ENCODE measurements at places on chromosomes 11 and 22.

DNA sequence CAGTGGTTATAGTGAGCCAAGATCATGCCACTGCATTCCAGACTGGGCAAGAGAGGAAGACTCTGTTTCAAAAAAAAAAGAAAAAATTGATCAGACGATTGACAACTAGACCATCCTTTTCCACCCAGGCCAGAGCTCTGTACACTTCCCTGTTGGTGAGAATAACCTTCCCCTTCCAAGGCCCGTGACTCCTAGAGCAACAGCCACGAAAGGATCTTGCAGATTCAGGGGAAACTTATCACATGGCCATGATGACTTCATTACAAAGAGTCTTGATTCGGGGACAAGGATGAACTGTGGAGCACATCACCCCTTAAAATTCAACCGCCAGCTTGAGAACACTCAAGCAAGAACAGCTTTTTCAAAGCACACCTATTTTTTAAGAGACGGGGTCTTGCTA lies 10.3 kb downstream of the CD5 start:
- DNase-seq = no peak

- no peak for DNase-seq
Observed at GRCh38 chr11:70460964-70461363, 62.6 kb downstream of the CTTN start.

- DNase-seq = peak; percentile 55
Observed at GRCh38 chr22:38272373-38273134, at the start of gene TMEM184B. Gene TMEM184B (minus strand): TSS chr22:38273010. CDS start chr22:38247961, 25,049 bp downstream.

DNA sequence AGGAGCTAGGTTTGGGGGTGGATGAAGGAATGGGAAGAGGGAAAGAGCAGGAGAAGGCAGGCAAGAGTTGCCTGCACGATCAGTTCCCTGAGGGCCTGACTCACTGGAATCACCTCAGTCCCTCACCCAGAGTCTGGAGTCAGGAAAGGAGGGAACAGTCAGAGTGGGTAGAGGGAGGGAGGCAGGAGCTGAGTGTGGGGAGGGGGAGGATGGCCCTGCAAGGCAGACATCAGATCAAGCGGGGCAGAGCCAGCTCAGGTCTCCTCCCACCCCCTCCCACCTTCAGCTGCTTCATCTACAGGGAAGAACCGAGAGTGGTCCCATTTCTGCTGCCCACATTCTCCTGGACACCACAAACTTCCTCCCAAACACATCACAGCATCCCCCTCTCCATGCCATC lies 58.9 kb downstream of the PDE2A start:
- no peak for DNase-seq

DNA sequence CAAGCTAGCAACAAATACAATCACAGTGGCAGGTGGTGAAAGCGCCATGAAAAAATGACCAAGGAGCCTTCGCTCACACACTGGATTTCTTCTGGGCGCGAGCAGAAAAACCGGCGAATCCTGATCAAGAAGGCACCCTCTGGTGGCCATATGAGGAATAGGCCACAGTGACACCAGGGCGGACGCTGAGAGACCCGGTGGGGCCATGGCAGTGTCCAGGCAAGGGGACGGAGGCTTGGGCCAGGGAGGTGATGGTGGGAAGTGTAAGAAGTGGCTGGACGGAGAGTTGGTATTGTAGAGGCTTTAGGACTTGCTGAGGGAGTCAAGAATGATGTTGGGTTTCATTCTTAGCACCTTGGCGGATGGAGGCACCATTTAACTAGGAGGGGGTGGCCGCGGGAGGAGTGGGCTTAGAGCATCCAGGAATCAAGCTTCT lies 16.9 kb upstream of the RAC2 start:
- peak; percentile 38 for DNase-seq

- no peak for DNase-seq
Observed at GRCh38 chr22:29623553-29624169, 20.2 kb downstream of the NF2 start.

DNA sequence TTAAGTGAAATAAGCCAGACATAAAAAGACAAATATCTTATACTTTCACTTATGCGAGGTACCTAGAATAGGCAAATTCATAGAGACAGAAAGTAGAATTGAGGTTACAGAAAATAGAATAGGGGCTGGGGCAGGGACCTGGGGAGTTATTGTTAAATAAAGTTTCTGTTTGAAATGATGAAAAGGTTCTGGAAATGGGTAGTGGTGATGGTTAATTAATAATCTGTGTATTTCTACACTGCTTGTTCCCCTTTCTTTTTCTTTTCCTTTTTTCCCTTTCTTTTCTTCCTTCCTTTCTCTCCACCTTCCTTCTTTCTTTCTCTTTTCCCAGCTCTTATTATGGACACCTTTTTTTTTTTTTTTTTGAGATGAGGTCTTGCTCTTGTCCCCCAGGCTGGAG lies 2.8 kb downstream of the NAALADL1 start:
- no peak for DNase-seq

DNA sequence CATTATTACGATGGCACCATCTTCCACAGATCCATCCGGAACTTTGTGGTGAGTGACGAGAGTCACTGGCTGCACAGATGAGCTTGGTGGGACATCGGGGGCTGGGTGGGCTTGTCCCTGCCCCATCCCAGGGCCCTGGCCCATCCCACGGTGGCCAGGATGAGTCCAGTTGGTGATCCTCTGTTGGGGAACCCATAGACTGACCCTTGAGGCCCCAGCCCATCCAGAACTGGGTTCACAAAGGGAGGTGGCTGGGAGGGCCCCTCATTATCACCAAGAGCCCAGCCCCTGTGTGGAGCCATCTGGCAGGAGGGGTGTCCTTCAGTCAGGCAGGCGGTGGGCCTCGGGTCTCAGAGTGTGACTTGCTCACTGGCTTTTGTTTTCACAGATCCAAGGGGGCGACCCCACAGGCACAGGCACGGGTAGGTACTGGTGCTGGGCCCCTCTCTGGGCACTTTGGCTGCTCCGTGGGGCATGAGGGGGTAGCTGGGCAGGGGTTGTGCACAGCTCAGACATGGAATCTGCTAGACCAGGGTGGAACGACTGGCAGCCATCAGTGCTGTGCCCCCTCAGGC lies 22.0 kb downstream of the PPIL2 start:
- no peak for DNase-seq

GRCh38 chr11:74341921-74342320 lies 30.5 kb upstream of the P4HA3 start:
- DNase-seq = no peak

DNA sequence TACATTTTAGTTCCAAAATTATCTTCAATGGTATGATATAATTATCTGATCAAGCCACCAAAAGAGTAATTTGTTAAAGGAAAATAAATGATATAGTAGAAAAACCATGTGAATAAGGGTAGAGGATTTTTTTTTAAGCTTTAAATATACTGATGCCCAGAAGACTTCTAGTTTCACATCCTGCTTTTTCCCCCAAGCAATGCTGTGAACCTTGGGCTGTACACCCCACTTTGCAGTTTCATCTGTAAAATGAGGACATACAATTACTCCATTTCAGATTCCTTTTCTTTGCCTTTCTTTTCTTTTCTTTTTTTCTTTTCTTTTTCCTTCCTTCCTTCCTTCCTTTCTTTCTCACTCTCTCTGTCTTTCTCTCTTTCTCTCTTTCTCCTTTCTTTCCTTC lies 1125.4 kb downstream of the DLG2 start:
- no peak for DNase-seq

DNA sequence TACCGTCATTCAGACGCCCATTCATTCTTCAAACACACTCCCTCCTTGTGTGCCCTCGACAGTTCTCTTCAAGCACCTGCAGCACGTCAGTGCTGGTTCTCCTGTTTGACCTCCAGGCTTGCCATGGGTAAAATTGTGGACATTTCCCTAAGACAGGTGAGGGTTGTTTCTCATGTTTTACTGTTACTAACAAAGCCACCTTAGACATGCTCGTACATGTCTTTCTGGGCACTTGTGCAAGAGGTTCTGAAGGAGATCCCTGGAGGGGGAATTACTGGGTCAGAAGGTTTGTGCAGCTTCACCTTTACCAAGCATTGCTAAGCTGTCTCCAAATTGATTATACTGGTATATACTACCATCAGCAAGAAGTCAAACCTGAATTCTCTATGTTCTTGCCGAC lies 189.7 kb upstream of the TMEM45B start:
- no peak for DNase-seq

DNA sequence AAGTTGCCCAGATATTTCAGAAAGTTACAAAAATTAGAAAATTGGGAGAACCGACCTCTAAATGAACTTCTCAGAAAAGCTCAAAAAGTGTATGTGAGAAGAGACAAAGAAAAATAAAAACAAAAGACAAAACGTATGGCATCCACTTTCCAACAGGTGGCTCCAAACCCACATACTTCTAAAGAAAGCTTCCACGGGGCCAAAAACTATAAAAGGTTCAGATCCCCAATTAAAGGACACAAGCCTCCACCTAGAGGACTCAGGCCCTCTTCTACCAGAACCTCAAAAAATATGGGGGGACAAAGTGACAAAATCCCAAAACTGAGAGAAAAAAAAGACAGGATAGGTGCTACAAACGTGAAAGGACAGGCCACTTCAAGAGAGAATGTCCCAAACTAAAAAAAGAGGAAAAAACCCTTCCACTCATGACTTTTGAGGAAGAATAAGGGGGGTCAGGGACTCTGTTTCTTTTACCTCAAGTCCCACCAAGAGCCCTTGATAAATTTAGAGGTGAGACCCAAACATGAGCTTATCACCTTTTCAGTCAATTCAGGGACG lies 8.8 kb downstream of the SCGB2A1 start:
- DNase-seq = peak; percentile 2

DNA sequence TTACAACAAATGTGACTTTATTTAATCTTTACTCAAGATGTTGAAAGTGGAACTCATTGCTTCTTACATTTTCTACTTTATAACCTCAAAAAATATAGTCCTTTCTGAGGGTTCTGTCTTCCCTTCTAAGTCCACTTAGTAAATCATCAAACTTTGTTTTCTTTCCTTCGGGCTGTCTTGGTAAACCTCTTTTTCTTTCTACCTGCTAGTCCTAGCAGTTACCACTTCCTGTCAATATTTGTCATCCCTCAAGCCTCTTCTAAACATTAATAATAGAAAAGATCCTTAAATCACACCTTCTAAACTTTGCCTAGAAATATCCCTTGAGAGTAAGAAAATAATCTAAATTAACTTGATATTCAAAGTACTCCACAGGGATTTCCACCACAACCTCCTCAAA lies 580.4 kb downstream of the CNTN5 start:
- DNase-seq = no peak

GRCh38 chr11:9172389-9172788 lies 81.0 kb upstream of the SCUBE2 start:
- DNase-seq = peak; percentile 21

DNA sequence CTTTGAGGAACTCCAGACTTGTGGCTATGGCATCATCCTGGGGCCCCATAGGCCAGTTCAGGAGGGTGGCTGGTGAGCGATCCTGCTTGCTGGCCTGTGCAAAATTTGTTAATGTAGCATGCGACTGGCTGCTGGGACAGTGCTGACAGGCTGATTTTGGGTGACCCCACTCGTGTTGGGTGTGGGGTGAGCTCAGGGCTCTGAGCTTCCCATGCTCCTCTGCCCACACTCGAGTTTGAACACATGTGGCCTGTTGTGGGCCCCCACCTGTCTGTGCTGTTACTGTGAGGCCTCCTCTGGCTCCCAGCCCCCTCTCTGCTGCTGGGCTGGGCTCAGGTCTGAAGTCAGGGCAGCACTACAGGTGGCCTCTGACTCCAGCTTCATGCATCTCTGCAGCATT lies 64.4 kb upstream of the MYEOV start:
- no peak for DNase-seq

DNA sequence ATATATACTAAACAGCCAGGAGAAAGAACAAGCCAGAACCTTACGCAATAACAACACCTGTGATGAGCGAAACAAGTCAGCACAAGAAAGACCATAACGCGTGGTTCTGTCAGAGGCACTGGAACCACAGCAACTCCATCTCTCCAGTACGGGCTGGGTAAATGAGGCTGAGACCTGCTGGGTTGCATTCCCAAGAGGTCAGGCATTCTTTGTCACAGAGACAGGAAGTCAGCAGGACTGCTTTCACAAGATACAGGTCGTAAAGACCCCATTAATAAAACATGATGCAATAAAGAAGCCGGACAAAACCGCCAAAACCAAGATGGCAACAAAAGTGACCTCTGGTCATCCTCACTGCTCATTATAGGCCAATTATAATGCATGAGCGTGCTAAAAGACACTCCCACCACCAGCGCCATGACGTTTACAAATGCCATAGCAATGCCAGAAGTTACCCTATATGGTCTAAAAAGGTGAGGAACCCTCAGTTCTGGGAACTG lies 21.7 kb downstream of the TPST2 start:
- peak; percentile 52 for DNase-seq

DNA sequence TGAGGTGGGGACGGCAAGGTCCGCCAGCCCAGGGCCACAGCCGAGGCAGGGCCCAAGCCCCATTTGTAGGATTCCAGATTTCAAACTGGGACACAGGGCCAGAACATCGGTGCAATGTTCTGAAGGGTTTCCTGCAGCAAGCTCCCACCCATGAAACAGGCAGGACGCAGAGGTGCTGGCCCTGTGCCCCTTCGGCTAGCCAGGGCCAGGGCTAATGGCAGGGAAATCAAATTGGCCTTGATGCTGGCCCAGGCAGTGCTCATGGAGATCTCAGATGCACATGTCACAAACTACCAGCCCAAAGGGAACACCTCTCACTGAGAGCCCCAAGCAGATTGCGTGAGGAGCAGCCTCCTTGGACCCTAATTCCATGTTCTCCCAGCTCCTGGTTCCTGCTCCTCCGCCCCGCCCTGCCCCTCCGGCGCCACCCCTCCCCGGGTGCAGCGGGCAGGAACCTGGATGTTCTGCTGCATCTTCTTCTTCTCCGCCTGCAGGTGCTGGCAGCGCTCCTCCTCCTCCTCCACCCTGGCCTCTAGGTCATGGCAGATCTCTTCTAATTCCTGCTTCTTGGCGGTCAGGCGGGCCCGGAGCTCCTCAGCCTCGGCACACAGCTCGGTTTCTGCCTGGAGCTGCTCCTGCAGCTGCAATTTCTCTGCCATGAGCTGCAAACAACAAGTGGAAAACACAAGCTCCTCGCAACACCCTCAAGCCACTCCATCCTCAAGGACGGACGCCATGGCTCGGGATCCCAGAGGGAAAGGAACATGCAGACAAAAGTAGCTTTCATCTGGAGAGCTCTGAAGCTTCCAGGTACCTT lies 47.7 kb downstream of the APOL1 start:
- no peak for DNase-seq

- DNase-seq = no peak
Observed at GRCh38 chr11:110526323-110526722, 96.6 kb downstream of the FDX1 start.

DNA sequence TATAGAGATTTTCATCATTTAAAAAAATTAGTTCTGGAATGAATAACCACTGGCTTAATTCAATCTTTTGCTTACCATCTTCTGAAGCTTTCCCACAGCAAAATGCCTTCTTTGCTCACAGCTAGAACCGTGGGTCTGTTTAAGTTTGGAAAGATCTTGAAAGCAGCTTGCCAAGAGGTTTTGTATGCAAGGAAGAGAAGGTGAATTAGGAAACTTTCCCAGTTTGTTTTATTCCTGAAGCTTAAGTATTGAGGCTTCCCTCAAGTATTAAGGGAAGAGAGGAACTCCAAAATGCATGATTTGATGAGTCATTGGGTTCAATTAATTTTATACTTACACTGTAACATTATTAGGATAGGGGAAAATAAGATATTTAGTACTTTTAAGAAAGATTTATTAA lies 1.9 kb upstream of the ARHGEF12 start:
- DNase-seq = no peak

GRCh38 chr11:34864424-34864823 lies 51.8 kb downstream of the APIP start:
- DNase-seq = no peak

GRCh38 chr11:77332259-77332658 lies 30.8 kb upstream of the GDPD4 start:
- no peak for DNase-seq
